ENCODE measurements at places on chromosomes 5 and 9. TPM values are rescaled to one million over a fixed set of nuclear protein-coding genes. Genes with fewer than 3 reads are reported as not detected.

Gene CDC23
- 29.3 TPM for total RNA-seq

GRCh38 chr9:75226403-75227139 is 138.3 kb downstream of the OSTF1 start:
- peaks cover 9% of the 10 kb centered on the region for H3K36me3 ChIP-seq
- H3K27me3 ChIP-seq: peaks cover 1% of the 10 kb centered on the region
- no peak for DNase-seq
- no peaks in the 10 kb centered on the region for H3K4me1 ChIP-seq

GRCh38 chr5:116554764-116555163 is 19.9 kb downstream of the SEMA6A start:
- H3K4me1 ChIP-seq: no peaks in the 10 kb centered on the region
- H3K27me3 ChIP-seq: no peaks in the 10 kb centered on the region
- no peak for DNase-seq
- H3K4me3 ChIP-seq: no peak overlapping the region

- H3K27me3 ChIP-seq: no peaks in the 10 kb centered on the region
- peak overlapping the region; percentile 93 for H3K27ac ChIP-seq
- H3K36me3 ChIP-seq: no peaks in the 10 kb centered on the region
- H3K4me1 ChIP-seq: peaks cover 29% of the 10 kb centered on the region
- peak overlapping the region; percentile 97 for H3K4me3 ChIP-seq
These were observed 1.3 kb upstream of the ST8SIA4 start for GRCh38 chr5:100904259-100904861.
